ENCODE measurements at places on chromosomes 2 and 18.

- DNase-seq, result no peak
Observed at GRCh38 chr2:207473931-207474235, 55.9 kb upstream of the CREB1 start.

DNA sequence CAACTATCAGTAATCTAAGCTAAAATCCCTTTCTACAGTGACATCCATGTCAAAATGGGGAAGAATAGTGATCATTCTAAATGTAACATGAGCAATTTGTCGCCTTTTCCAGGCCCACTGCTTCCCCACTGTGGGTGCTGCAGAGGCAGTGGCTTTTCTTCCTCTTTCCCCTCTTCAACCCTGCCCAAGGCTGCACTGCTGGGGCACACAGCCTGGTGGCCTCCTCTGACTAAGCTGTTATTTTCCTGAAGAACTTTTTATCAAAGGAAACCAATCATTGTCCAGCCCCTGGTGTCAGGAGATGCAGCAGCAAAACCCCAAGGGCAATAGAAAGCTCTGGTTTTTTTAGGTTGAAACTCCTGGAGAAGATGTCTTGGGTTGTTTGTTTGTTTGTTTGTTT is 117.6 kb upstream of the KLF7 start:
- DNase-seq, result no peak

- no peak for DNase-seq
Observed at GRCh38 chr2:84640411-84640810, 124.1 kb downstream of the DNAH6 start.

DNA sequence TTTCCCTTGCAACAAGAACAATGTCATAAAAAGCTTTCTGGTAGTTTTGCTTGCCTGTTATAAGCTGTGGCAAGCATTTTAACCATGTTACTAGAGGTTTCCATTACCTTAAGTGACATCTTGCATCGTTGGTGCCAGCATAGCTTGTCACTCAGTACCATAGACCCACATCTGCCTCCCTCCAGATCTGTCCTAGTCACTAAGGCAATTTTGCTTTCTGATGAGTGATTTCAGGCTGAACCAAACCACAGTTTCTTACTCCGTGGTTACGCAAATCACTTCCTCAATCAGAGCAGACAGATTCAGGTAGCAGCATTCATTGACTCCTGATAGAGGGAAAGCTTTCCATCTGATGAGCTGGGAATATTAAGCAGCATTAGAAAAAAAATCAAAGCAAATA is 1057.5 kb upstream of the FAM98A start:
- no peak for DNase-seq

GRCh38 chr2:56248965-56249742 is 65.4 kb downstream of the CCDC85A start:
- DNase-seq, result no peak

DNA sequence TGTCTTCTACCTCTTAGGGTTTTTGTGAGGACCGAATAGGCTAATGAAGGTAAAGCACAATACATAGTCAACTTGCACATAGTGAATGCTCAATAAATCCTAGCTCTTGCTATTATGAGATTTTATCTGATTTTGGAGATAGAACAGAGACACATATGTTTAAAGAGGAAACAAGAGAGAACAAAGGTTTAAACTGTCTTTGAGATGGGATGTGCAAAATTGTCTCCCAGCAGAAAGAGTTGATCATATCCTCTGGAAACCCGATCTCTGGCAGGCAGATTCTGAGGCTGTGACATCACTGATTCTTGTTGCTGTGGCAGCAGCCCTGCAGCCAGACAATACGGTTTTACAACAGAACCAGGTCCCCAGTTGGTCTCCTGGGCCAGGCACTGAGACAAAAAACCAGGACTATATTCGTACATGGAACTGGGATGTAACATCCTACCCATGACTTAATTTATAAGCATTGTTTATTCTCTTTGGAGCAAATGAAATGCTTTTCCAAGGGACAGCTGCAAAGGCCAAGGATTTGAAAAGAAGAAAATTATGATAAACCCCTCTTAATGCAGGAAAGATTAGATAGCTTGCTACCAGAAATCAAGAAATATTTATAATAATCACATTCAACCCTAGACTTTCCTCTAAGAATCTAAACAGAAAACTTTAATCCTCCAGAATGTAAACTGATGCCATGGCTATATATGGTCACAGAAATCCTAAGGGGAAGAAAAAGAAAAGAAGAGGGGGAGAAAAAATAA is 80.2 kb downstream of the SLC8A1 start:
- DNase-seq, result no peak

- DNase-seq, result no peak
Observed at GRCh38 chr2:200786826-200787225, 24.9 kb upstream of the BZW1 start.

DNA sequence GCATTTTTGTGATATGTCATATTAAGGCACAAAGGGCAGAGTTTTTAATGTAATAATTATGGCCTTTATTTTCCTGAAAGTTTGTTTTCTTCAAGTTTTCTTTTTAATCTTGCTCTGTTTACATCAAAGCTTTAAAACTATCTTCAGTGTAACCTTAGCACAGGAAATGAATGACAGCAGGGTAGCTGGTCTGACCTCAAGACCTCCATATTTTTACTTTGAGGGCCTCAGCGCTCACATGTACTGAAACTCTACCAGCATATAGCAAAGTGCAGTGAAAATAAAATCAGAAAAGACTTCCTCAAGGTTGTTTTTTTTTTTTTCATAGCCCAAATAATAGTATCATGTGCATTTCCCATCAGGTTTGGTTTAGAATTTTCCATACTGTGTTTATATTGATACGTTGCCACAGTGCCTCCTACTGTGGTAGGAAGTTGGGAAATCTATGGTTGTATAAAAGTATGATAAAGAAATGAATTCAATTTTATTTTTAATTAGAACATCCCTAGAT is 163.4 kb downstream of the UBE2E3 start:
- DNase-seq, result no peak

- no peak for DNase-seq
Observed at GRCh38 chr2:169046440-169047151, 15.5 kb upstream of the ABCB11 start.

DNA sequence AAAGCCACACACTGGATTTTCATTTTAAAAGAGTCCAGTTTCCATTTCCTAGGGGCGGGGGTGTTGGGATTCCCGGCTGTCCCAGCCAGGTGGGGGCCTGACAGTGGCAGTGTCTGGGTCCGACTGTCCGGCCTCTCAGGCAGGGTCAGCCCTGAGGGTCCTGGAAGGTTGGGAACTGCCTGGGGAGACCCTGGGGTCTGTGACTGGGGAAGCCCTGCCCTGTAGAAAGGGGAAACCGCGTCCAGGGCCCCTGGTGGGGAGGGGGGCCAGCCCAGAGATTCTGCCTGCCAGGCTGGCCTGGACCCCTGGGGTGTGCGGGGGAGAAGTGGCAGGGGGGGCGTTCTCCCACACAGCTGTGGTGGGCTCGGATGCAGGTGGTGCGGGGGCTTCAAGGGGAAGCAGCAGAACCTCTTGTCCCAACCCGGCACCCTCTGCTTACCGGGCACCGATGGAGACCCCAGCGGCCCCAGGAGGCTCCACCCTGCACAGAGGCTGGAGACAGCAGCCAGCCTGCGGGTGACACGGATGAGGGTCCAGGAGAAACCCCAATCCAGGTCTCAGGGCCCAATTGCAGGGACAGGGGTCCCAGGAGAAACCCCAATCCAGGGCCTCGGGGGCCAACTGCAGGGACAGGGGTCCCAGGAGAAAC is 4.9 kb downstream of the RTP5 start:
- DNase-seq, result no peak

- DNase-seq, result no peak
Observed at GRCh38 chr2:12326449-12327190, 390.1 kb upstream of the TRIB2 start.

DNA sequence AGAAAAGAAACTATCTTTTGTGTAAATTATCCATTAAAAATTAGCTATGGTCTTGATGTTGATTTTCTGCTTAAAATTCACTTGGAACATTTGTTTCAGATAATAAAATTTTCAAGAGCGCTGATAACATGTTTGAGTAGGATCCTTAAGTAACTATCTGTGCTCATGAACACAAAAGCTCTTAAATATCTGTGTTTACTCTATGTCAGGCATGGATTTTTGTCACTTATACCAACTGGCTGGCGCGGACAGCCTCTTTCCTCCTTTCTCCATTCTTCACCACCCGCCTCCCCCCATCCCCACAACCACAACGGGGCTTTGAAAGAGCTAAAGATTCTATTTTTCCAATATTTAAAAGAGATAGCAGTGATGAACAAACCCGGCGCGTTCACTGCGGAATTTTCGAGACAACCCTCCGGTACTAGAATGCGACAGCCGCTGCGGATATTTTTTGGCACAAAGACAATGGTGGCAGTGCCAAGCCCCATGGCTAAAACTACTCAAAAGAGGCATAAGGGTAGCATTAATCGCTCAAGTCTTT is 181.5 kb downstream of the TCF4 start:
- DNase-seq, result no peak

GRCh38 chr2:59084326-59084725 is 843.2 kb upstream of the FANCL start:
- no peak for DNase-seq

- DNase-seq, result no peak
Observed at GRCh38 chr2:238995634-238996033, 147.7 kb downstream of the TWIST2 start.

DNA sequence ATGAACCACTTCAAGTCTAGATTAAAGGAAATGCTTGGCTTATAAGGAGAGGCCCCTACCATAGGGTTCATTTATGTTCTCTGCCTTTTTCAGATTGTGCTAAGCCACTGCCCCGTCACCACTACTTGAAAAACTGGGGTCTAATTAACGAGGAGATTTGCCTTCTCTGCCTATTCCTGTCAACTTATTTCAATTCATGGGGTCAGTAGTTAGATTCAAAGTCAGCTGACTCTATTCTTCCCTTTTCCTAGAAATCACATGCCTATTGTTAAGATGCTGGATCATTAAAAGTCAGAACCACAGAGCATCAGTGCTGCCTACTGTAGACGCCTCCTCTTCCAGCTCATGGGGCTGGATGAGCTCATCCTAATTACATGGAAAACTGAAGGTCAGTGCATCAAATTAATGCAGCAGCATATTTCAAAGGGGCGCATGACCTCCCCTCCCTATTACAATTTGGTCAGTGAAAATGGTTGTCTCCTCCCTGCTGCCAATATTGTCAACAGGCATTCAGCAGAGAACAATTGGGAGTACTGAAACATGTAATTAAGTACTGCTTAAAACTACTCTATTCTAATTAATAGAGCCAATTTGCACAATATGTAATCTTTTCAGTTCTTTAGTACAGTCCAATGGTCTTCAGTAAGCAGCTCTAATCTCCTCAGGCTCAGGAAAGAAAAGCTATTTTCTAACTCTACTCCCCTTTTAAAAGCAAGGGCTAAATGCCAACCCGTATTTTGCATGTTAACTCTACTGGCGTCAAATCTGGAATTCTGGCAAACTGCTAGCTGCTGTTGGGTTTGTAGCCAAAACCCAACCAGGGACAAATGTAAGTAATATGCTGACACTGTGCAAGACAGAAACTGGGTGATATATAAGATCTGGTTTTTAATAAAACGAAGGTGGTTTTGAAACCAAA is 117.4 kb upstream of the ITGB6 start:
- no peak for DNase-seq

GRCh38 chr18:75377926-75378325 is 49.6 kb downstream of the SMIM21 start:
- no peak for DNase-seq

All from CD4-positive, alpha-beta T cell treated with Interleukin-15 for 4 hours (primary cell).